ENCODE measurements at places on chromosomes 1 and 21. TPM values are rescaled to one million over a fixed set of nuclear protein-coding genes. Genes with fewer than 3 reads are reported as not detected.

DNA sequence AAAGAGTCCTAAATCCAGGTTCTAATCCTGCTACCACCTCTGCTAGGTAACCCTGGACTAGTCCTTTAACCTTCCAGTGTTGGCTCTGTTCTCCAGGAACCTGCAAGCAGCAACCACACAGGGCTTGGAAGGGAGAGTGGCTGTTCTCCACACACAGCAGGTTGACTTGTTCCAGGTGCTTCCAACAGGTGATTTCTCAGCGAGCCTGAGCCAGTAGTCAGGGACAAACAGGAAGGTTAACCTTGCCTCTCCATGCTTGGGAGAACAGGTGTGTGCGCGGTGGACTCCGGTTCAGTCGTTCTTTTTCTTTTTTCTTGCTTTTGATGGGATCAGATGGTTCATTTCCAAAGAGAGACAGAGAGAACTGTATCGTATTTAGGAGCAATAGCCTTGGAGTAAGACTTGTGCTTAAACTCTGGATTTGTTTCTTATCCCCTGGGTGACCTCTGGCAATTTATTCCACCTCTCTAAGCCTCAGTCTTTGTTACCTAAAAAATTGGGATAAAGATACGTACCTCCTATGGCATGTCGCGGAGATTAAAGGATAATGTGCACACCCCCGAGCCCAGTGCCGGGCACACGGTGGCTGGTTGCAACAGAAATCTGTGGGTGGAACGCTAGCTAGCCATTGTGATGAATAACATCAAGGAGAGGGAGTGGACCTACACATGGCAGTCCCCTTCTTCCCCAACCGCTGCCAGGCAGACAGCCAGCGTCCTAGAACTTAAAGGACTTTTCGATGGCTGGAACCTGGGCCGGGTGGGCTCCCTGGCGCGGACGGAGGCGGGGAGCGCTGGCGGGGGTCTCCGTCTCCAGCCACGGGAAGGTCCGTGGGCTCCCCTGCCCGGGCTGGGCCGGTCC is 583 bp upstream of the CACHD1 start:
- no peak for DNase-seq

Gene NLRP3
- 8.5 TPM for total RNA-seq

DNA sequence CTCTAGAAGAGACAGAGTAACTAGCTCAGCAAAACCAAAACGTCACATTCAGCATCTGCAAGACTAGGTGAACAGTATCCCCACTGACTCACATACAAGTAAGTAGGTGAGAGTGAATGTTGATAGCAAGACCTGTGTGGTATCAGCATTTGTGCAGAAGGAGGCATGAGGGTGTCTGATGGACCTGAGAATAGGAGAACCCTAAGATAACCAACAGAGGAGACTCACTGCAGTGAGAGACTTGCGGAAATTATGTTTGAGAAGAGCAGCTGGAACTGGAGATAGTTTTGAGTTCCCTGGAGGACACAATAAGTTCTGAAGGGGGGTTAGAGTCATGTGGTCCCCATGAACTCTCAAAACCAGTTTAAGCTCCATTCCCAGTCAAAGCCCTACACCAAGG is 59.1 kb downstream of the DYRK1A start:
- no peak for DNase-seq

Gene FAM72D
- not detected for total RNA-seq

- no peak for DNase-seq
Measured at GRCh38 chr21:26365849-26366248, 195.3 kb upstream of the APP start.

DNA sequence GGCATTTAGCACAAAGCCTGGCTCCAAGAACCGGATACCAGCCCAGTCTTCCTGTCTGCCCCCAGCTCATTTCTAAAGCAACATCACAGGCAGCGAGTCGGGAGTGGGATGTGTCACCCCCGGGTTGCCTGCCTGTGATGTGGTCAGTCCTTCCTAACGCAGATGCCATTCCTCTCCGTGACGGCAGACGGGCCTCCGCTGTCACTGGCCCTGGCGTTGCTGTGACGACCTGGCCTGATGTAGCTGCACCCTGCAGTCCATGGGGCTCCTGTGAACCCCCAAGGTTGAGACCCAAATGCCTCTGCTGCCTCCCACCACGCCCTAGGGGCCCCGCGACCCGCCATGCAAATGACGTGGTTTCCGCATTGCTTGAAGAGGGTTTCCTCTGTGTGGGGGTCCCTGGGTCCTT is 12.3 kb downstream of the TNFRSF1B start:
- peak; percentile 83 for DNase-seq

DNA sequence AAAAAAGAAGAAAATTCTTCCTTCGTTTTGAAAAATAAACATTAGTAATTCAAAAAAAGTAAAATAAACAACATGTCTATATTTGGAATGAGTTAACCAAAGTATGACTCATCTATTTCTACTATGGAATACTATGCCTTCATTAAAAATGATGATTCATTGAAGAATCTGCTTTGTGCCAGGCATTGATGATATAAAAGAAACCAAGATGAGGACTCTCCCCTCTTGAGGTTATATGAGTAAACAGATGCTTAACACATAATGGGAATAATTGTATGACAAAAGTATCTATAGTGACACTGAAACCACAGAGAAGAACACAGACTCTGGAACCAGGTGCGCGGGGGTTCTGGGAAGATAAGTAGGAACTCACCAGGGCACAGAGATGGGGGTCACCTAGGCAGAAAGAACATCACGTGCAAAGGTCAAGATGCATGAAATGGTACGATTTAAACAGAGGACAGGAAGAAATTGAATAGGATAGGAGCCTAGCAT is 18.8 kb downstream of the ELF3 start:
- no peak for DNase-seq

- DNase-seq, result no peak
Measured at GRCh38 chr21:41678924-41679318, 87.9 kb downstream of the RIPK4 start.

DNA sequence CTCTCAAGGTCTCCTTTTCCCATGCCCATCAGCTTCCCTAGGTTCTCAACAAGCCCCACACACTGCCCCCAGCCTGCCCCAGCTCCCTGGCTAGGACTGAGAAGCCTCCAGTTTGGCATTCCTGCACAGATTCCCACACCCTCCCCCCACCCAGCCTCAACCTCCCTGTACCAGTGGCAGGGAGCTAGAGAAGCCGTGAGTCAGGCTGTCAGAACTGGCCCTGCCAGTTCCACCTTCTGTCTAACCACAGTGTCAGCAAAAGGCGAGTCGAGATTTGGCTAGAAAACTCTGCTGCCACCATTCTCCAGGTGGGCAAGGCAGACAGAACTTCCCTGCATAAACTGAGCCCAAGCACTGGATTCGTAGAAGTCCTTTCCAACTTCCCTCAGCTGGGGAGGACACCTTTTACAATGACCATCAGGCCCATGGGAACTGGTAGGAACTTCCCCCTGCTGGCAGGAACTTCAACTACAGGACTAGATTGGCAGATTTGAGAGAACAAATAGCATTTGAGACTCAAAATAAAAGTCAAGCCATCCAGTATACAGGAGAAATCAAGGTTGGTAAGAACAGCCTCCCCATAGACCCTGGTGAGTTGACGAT is 31.0 kb downstream of the TNNT2 start:
- no peak for DNase-seq

Gene RAB29
- total RNA-seq, result 46.8 TPM

DNA sequence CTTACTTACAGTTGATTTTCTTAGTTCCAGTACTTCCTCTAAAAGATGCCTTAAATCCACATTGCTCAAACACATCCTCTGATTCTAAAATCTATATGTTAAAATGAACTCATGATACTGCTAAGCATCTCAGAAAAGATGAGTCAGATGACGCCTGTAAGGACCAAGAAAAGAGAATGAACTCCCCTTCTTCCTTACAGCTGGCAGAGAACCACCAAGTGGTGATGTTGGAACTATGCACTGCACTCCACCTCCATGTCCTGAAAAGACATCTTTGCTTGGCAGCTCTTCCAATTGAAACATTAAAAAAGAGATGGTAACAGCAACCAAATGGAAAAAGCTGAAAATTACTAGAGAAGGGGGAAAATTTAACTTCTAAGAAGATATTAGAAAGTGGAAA is 648.8 kb downstream of the PTPRC start:
- no peak for DNase-seq

DNA sequence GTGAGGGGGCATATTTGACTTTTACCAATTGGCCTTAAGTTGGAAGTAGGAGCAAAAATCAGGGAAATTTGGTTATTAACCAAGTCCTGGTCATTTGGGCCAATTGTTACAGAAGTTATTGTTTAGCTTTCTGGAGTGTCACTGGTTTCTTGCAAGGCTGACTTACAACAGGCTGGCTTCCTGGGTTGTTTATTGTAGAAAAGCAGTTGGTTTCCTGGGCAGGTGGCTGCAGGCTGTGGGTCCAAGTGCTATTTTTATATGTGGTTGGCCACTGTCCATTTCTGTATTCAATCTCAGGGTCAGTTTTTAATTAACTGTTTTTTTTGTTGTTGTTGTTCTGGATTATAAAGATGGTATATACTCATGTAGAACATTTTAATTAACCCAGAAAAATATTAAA is 174.1 kb downstream of the KCNJ6 start:
- no peak for DNase-seq

GRCh38 chr1:40199126-40199525 is 37.9 kb downstream of the RLF start:
- DNase-seq, result no peak

GRCh38 chr1:941588-942383 is 17.3 kb downstream of the NOC2L start:
- DNase-seq, result no peak

- no peak for DNase-seq
Measured at GRCh38 chr1:216984536-216984935, 261.3 kb upstream of the ESRRG start.

All from T-cell (primary cell).